Stimulated activated CD8-positive, alpha-beta memory T cell treated with anti-CD3 and anti-CD28 coated beads, Interleukin-2, amount 100 ng/mL, for 1 hour (primary cell): ENCODE measurements at places on chromosomes 12 and 14.

- no peak for DNase-seq
Measured at GRCh38 chr14:95495538-95496025, 20.9 kb downstream of the SYNE3 start.

DNA sequence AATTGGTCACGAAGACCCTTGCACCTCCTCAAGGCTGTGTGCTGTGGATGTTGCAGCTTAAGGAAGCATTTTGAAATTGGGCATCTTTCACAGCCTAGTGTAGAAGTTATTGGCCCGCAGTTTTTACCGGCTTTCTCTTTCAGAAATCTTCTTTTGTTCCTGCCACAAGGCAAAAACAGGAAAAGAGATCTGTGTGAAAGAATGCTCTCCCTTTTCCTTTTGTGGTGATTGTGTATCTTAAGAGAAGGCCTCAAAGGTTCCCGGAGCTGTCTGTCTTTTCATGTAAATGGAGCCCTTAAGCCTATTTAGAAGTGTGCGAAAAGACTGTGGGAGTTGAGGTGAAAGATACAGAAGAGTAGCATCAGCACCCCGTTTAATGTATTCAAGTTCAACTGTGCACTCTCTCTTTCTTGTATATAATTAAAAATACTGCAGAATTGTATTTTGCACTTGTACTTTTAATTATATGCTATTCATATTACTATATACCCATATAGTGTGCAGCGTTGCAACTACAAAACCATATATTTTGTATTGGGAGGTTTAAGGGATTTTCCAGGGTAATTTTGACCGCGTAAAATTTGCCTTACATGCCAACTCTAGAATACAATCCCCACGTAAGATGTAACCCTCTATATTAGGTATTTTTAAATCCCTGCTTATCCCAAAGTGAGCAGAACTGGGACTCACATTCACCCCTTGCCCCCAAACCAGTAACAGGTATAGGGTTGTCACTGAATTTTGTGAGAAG lies 441.7 kb downstream of the RAD51B start:
- no peak for DNase-seq

- no peak for DNase-seq
Measured at GRCh38 chr12:55849616-55850343, 7.0 kb upstream of the MMP19 start.

GRCh38 chr12:26935636-26936378 lies 2.0 kb downstream of the INTS13 start:
- no peak for DNase-seq

DNA sequence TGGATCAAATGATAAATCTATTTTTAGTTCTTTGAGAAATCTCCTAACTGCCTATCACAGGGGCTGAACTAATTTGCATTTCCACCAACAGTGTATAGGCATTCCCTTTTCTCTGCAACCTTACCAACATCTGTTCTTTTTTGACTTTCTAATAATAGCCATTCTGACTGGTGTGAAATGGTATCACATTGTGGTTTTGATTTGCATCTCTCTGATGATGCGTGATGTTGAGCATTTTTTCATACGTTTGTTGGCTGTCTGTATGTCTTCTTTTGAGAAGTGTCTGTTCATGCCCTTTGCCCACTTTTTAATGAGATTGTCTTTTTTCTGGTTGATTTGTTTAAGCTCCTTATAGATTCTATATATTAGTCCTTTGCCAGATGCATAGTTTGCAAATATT lies 67.1 kb downstream of the IFNG-AS1 start:
- no peak for DNase-seq

DNA sequence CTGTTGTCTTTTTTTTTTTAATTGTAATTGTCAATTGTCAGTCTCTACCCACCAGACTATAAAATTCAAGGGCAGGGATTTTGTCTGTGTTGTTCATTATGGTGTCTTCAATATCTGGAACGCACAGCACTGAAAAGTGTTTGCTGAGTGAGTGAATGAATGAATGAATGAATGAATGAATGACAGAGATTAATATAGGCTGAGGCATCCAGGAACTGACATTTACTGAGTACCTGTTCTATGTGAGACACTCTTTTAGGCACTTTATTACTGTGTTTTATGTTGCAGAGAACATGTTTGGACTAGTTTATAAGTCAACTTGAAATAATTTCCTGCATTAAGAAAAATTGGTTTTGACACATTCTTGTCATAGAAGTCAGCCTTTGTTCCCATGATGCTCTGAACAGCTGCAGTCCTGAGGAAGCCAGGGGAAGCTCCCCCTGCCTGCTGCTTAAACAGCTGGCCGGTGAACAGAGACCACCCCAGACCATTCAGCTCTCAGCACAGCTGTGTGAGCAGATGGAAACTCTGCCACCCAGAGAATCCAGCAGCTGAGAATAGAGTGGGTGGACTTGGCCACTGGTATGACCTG lies 160.7 kb upstream of the CCND2 start:
- DNase-seq: no peak

- DNase-seq: no peak
Measured at GRCh38 chr12:5260591-5261086, 171.3 kb upstream of the NTF3 start.

GRCh38 chr14:52023518-52023917 lies 34.2 kb downstream of the RTRAF start:
- DNase-seq: no peak

DNA sequence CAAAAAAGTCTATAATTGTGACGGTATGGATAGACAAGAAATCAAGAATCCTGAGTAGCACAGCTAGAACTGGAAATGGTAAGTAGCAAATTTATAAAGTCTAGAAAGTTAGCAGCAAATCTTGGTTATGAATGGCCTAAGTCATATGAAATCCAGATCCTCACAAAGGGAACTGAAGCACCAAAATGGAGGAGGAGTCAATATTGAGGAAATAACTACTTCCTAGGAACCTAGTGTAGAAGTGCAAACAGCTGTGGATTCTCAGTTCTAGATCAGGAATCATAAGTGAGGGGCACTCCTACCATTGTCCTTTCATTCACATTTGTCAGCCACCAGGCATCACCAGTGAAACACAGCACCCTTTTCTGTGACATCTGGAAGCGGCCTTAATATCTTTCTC lies 202.2 kb upstream of the DCN start:
- DNase-seq: no peak

DNA sequence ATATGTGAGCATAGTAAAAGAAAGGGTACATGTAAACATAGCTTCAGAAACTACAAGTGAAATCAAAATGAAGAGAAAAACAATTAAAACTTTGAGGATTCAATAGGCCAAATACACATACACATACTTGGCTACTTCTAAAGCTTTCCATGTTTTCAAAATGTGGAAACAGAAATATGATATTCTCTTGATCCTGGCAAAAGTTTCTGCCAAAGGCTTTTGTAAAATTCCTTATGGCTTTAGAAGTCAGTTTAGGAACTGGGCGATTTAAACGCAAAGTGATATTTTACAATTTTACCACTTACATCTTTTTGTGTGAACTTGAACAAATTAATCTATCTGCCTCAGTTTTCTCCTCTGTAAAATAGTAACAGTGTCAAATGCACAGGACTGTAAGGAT lies 756.4 kb downstream of the C12orf50 start:
- no peak for DNase-seq

DNA sequence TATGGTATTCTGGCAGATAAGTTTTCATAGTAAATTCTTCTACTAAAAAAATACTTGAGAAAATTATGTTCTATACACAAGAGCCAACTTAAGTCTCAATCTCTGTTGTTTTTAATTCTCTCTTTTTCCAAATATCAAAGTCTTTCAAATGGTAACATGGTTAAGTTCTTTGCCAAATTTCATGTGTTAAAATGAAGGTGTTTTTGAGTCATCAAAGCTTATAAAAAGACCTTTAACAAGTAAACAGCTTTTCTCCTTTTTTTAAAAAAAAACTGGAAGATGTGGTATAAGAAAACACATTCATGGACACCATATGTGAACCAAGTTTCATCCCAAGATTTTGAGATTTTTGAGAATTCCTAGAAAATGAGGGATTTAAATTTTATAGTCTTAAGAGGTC lies 111.3 kb downstream of the FOXG1 start:
- DNase-seq: no peak

DNA sequence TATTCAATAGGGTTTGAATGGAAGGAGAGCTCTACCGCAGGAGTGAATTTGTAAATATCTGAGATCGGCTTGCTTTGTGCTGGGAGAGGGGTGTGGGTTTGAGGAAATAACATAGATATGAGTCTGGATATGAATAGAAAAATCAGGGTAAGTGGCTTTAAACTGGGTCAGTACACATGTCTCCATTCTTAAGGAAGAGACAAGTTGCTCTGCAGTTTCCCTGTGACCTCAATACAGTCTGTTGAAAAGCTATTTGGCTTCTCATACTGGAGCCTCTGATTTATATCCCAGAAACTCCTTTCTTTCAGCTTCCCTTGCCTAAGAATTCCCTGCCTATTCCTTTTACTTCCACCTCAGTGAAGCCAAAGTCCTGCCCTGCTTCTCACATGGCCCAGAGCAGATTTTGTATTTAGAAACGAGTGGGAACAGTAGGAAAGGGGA lies 153.5 kb upstream of the ATF7IP start:
- DNase-seq: no peak

GRCh38 chr12:12560587-12561370 lies 1.9 kb downstream of the DUSP16 start:
- peak; percentile 21 for DNase-seq

DNA sequence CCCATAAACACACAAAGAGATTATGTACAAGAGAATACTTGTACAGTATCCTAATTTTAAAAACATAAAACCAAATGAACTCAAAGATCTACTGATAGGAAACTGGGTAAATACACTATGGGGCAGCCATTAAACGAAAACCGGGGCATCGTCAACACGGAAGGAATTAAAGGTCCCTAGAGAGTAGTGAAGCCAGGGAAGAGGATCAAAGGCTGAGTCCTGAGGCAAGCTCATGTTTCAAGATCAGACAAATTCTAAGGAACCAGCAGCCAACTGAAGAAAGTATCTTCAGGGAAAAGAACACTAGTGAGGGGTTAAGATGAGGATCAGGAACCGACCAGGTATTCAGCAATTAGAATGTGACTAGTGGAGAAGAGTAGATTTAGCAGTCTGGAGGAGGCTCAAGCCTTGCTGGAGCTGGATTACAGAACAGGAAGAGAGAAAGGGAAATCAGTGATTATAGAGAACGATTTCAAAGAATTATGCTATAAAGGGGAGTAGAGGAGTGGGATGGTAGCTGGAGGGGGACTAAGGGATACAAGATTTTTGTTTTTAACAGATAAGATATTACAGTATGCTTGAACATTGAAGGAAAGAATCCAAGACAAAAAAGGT lies 23.7 kb downstream of the SEL1L start:
- no peak for DNase-seq
